Activated CD4-positive, CD25-positive, alpha-beta regulatory T cell treated with anti-CD3 and anti-CD28 coated beads, Interleukin-2, amount 50 U/mL, for 72 hours (primary cell): ENCODE measurements at places on chromosomes 3 and 15.

GRCh38 chr3:42728056-42728455, 25.5 kb upstream of the HHATL start:
- DNase-seq = no peak

DNA sequence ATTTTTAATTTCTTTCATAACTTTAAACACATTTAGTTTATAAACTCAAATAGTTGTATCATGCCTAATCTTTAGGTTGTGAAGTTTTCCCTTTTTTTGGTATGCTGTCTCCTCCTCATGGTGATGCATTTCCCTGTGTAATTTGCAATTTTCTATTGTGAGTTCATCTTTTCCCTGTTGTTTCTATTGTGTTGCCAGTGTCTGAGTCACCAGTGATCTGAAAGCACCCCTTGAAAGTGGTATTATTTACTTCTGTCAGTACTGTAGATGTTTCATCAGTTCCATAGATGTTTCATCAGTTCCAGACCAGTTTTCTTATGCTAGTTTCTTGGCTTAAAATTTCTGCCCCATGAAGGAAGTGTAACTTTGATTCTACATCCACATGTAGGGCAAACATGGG, 80.6 kb downstream of the OXSM start:
- no peak for DNase-seq

GRCh38 chr3:62039586-62039985, 333.8 kb downstream of the FEZF2 start:
- DNase-seq = no peak

- no peak for DNase-seq
Measured at GRCh38 chr3:23741036-23741706, 64.6 kb upstream of the UBE2E1 start.

DNA sequence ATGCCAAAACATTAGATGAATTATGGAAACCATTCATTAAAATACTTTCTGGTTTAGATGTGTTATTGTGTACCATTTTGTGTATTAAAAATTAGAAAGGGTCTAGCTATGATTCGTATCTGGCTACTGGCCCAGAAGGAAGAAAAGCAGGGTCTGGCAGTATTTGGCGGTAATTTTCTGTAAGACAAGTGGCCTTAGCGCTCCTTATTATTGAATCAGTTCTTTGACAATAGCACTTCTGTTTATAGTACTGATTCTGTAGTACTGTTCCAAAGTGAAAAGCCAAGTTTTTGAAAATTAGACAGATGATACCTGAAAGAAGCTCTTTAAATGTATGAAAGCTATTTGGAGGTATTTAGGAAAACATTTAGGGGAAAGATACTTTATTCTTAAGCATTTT, 10.2 kb downstream of the GLCE start:
- no peak for DNase-seq

GRCh38 chr15:20340931-20341661, 200.5 kb downstream of the GOLGA6L6 start:
- peak; percentile 47 for DNase-seq

GRCh38 chr15:25810631-25811091, 52.5 kb downstream of the ATP10A start:
- DNase-seq = no peak

DNA sequence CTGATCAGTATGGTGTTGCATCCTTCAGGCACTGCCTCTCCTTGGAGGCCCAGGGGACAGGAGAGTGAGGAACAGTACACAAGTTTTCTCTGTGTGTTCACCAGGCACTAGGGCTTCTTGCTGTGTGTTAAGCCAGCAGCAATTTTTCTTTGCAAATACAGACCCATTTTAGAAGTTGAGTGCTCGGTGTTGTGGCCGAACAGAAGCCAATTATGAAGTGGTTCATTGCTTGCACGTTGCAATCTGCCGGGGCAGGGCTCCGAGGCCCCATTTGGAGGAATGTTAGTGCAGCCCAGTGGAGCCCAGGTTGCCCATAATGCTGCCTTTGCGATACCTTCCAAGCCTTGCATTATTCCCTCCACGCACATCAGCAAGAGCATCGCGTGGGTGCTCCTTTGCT, 51.0 kb downstream of the EPHB1 start:
- no peak for DNase-seq

- no peak for DNase-seq
Measured at GRCh38 chr3:45952456-45952855, 9.2 kb downstream of the CXCR6 start.

DNA sequence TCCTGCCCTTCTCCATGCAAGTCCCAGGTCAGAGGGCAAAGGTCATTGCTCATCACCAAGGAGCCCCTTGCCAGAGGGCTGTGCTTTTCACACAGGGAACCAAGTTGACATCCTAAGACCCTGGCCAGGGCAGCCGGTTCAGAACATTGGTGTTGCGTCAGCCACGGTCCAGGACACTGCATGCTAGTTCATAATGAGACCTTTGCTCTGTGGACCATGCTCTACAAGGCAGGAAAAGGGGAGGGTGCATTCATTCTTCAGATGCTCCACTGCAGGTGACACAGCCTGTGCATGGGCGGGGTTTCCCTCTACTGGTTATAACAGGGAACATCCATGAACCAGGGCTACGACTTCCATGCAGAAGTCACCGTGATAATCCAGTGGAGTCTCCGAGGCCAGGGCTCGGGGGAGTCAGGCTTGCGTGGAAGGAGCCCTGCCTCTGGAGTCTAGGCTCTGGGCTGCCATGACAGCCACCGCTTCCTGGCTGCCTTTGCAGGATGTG, 81.6 kb downstream of the OCA2 start:
- DNase-seq = no peak
